ENCODE measurements at places on chromosomes 1 and 21.

GRCh38 chr1:225257081-225257480, 170.8 kb downstream of the LBR start:
- no peak for DNase-seq

- no peak for DNase-seq
Measured at GRCh38 chr1:3413975-3414710, 40.3 kb upstream of the ARHGEF16 start.

GRCh38 chr21:36584980-36585940, 105.3 kb upstream of the CLDN14 start:
- no peak for DNase-seq

DNA sequence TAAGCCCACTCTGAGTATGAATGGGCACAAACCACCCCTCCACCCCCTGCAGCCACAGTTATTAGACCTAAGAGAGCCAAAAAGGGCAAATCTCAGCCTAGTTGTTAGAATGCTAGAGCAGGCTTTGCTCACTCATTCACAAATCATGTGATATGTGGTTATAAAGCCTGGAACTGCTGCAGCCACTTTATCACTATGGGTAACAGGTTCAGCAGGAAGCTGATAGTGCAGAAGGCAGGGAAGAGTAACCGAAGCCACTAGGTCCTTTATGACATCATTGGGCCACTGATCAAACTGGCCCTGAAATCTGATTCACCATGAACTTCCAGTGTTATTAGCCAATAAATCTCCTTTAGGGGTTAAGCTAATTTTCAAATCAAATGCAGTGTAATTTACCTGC, 134.7 kb downstream of the GRIK1 start:
- DNase-seq = no peak

DNA sequence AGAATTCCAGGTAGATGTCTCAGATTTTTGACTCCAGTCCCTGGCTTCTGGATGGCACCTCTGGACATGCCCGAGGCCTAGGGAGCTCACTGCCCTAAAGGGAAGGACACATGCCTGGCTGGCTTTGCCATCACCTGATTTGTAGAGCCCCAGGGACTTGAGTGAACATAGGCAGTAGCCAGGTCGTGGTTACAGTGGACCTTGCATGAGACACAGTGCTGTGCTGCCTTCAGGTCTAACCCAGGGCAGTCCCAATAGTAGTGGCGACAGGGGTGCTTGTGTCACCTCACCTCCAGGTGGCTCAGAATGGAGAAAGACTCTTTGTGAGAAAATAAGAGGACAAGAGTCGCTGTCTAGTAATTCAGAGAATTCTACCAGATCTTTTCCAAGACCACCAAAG, 166.7 kb downstream of the USP25 start:
- no peak for DNase-seq

- DNase-seq = no peak
Measured at GRCh38 chr1:235430991-235431390, 63.8 kb downstream of the TBCE start.

DNA sequence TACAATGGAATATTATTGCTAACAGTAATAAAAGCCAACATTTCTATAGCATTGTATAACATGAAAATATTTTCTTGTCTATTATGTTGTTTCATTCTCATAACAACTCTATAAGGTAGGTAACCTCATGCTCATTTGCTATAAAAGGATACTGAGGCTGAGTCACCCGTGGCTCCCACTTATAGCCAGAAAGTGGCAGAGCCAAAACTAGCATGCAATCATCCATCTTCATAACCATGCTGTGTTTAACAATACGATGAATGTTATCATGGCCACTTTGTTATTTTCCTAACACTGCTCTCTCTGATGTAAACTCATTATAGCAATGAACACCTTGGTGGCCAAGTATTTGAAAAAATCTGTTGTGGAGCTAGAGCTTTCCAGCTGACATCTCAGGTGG, 80.8 kb upstream of the JUN start:
- no peak for DNase-seq

- no peak for DNase-seq
Measured at GRCh38 chr1:56561227-56562019, 17.9 kb downstream of the PLPP3 start.

All from activated T-helper 1 cell treated with anti-CD3 and anti-CD28 coated beads, Interleukin-2, amount 50 U/mL, for 16 hours (primary cell).